Activated T-cell treated with anti-CD3 and anti-CD28 coated beads, Interleukin-2, amount 50 U/mL, for 72 hours (primary cell): ENCODE measurements at places on chromosomes 11 and 22. TPM values are rescaled to one million over a fixed set of nuclear protein-coding genes. Genes with fewer than 3 reads are reported as not detected.

The NAALAD2 gene
- not detected for total RNA-seq

The FOSL1 gene
- 11.9 TPM for total RNA-seq

The CCDC15 gene
- 9.1 TPM for total RNA-seq

The SLC43A3 gene
- 159 TPM for total RNA-seq

The SMTNL1 gene
- not detected for total RNA-seq

The SSTR3 gene
- total RNA-seq: 14.6 TPM

DNA sequence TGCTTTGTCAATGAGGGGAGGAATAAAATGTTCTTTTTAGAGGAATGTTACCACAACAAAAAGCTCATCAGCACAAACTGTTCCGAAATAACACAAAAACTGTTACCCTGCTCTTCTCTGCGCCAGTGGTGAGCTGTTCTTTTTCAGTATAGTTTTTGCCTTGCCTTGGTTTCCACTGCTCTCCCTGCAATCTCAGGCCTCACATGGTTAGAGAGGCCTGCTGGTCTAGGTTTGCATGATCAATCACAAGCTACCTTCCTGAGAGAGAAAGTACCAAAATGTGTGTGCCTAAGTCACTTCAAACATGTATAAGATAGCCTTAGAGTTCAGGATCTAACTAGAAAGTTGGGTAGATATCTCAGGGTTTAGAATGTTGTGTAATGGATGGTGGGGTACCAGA, 114.6 kb downstream of the STIM1 start:
- peak; percentile 60 for DNase-seq

DNA sequence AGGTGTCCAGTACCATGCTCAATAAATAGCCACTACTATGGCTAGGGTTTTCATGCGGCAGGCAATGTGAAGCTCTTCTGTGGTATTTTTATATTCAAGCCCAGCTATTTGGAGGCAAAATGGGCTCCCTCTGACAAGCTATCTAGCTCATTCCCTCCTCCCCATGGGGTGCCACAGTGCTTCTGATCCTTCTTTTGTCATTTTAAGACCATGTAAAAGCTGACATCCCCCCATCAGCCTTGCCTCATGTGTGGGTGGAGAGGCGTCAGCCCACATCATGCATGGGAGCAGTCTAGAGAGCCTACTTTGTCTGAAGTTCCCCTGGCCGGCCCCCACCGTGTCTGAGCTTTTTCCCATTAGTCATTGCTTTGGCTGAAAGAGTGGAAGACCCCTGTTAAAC, 59.8 kb downstream of the NAV2 start:
- no peak for DNase-seq

DNA sequence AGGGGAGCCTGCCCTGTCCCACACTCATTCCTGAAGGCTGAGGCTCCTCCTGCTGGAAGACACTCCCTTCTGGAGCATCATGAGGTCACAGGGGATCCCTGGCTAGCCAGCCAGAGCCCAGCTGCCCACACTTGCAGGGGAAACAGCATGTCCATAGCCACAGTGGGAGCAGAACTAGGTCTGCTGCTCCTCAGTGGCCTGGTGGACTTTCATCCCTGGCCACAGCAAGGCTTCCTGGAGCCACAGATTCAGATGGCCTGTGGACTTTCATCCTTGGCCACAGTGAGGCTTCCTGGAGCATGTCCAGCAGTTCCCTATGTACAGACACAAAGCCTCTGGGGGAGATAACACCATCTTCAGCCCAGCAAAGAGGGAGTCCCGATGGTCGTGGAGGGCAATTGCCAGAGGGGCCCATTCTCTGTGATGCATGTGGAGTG, 5.9 kb upstream of the APOL6 start:
- DNase-seq: no peak

DNA sequence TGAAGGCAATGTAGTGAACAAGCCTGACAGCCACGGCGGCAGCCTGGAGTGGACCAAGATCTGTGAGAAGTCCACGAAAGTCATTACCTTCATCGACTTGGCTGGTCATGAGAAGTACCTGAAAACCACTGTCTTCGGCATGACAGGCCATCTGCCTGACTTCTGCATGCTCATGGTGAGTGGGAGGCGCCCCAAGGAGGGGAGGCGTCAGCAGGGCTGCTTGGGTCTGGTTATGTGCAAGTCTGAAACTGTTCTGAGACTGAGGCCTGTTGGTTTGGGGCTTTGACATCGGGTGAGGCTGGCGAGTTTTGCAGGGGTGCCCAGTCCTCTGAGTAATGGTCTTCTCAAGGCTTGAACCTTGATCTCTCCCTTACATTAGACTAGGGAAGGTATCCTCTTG, 11.1 kb downstream of the GTPBP1 start:
- DNase-seq: no peak

DNA sequence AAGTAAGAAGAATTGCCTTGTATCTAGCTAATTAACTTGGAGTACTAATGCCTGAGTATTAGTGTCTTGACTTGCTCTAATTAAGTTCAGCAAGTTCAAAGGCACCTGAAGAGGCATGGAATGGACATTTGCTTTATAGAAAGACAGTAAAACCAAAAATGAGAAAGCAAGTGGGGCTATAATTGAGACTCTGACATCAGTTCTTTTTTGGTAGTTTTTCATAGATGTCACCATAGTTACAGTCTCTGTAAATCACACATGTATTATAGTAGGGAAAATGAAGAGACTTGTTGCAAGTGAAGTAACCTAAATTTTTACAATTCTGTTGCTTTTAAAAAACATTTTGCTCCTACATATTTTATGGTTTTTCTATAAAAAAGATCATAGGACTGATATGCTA, 178.0 kb downstream of the HIPK3 start:
- no peak for DNase-seq

DNA sequence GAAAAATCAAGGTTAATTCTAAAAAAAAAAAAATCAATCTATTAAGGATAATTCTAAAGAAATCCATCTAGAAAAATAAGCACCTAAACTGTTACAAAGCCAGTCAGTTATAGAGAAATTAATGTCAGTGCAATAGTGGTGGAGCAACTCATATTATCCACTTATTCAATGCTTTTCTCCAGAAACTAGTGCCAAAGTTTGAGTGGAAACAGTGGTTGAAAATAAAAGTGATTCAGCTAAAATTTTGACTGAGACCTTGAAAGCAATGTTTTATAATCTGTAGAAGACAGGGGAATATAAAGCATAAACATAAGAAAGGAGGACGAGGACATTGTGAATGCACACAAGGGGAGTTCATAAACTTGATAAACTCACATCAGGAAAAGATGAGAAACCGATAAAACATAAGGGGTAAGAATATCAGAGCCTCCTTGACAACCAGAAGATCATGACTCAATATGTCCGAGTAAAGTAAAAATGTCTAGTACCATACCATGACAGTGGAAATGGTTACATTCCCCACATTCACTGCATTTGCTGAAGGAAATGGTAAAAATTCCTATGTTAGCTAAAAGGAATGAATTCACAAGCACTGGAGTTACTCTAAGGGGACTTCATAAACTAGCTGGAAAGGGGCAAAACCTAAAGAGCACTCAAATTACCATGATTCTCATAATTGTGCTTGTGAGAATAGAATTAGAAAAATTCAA, 58.7 kb upstream of the SLC5A12 start:
- DNase-seq: no peak

DNA sequence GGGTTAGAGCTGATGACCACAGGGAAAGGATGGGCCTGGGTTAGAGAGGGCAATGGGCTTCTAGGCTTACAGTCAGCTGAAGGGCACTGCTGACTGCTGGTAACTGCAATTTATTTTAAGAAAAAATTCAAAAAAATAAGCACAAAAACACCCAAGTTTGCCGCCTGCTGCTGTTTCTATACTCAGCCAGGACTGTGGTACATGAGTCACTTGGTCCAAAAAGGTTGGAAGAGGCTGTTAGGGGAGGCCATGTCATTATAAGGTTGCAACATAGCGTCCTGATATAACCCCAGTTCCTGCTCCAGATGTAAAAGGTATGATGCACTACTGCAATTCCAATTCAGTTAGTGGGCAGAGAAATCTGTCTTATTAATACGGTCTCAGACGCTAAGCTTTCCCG, 98.9 kb downstream of the ETS1 start:
- DNase-seq: peak; percentile 50

- DNase-seq: no peak
Measured at GRCh38 chr11:130737866-130738431, 178.3 kb downstream of the SNX19 start.

GRCh38 chr11:4019891-4020290, 74.7 kb upstream of the RRM1 start:
- no peak for DNase-seq

DNA sequence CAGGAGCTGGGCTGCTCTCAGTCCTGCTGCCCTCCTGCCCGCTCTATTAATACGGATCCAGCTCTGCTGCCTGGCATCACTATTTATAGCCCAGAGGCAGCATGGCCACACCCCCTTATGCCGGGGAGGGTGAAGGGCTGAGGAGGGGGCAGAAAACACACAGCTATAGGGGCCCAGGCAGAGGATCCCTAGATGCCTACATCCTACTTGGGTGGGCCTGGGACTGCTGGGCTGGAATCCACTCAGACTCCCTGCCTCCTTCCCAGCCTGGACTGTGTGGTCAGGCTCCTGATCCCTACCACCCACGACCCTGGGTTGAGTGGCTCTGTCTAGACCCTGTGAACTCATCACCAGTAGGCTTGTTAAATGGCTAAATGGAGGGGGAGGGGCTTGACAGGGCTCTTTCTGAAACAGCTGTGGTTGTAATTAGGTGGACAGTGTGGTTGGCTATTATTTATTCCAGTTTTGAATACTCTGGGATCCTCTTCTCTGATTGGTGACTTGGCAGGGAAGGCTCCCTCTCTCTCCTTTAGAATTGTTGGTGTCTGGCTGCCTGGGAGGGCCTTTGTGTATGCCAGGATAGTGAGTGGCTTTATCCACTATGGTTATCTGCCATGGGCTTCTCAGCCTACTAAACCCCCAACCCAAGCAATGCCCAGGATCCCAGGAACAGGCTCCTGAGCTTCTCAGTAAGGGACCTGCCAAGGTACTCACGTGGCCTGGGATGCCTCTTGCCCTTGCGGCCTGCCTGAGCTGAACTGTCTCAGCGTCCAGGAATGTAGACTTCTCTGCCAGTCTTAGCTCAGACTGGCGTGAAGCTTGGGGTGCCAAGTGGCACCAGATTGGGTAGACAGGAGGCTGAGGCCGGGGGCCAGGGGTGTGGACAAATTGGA, 15.2 kb downstream of the PHLDB1 start:
- no peak for DNase-seq

GRCh38 chr22:21902296-21903087, 35.0 kb upstream of the MAPK1 start:
- DNase-seq: no peak

DNA sequence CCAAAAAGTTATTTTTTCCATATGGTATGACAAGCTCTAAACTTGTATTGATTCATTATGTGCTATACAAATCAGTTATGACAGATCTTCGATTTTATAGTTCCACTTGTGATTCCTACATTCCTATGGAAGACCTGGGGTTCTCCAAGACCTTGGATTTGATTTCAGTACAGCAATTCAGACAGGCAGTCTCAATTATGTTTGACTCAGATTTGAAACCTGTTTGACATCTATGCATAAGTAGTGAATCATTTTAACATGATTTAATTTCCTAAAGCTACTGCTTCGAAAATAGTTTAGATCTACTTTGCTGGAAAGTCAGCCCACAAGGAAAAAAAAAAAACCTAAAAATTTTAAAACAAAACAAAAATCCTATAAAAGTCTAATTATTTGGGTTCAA, 820.4 kb downstream of the LUZP2 start:
- DNase-seq: no peak

DNA sequence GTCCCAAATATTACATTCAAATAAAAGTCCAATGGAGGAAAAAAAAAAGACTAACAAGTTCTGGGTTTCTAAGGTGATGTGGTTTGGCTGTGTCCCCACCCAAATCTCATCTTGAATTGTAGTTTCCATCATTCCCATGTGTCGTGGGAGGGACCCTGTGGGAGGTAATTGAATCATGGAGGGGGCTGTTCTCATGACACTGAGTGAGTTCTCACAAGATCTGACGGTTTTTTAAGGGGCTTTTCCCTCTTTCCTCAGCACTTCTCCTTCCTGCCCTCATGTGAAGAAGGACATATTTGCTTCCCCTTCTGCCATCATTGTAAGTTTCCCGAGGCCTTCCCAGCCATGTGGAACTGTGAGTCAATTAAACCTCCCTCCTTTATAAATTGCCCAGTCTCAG, 7.9 kb upstream of the MS4A2 start:
- DNase-seq: no peak

DNA sequence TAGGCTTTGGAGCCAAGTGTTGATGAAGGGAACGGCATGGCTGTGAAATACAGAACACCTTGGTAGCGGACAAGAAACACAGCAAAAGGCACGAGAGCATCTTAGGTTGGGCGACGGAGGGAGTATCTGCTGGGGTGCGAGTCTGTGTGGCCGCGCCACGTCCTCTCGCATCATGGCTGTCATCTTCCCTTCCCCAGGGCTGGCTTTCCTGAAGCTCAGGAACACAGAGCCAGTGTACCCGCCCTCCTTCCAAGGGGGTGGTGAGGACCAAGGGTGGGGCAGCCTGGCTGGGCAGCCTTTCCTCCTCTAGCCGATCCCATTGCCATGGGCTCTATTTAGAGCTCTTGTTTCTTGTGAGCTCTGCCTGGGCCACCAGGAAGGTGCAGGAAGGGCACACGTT, 154.4 kb downstream of the FEZ1 start:
- no peak for DNase-seq

DNA sequence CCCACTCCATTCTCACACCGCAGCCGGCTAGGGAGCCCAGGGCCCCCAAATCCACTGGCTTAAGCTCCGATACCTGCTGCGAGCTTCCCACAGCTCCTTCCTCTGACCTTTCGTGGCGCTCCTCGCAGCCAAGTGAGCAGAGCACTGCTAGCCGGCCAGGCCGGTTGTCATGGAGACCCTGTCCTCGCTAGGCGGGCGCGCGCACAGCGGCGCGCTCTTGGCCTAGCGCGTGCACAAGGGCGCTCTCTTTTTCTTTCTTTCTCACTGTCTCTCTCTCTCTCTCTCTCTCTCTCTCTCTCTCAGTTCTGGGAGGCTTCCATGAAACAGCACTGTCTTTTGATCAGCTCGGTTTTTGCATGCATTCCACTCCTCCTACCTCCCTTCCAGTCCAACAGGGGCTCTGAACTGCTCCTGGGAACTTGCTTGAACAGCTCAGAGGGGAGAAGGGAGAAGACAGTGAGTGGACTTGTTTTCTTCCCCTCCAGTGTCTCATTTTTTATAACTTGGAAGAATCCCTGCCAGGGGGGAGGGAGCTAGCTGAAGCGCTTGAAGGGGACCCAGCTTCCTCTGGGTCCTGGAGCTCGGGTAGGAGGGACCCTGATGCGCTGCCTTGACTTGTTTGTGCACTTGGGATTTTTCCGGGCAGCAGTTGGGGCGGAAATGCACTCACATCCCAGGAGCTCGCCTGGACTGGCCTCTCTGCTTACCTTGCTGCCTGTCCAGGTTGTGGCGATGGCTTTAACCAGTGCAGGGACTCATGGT, 100.3 kb upstream of the AKIP1 start:
- DNase-seq: peak; percentile 11

DNA sequence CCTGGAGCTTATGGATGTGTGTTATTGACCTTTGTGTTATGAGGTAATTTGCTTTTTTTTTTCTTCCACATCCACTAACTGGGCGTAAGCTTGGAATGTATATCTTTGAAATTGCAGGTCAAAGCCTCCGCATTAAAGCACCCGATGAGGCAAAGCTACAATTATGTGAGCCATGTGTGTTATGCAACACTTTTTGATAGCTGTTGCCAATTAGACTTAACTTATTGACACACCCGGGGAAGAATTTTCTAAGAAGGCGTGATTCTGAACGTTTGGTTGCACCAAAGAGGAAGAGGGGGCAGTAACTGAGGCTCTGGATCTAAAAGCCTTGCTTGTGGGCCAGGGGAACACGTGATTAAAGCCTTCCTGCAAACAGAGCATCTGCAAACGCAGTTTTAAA, 610 bp upstream of the TEX12 start:
- no peak for DNase-seq

- no peak for DNase-seq
Measured at GRCh38 chr22:48926136-48926535, 901.5 kb downstream of the BRD1 start.
